ENCODE measurements at places on chromosomes 5 and 9.

DNA sequence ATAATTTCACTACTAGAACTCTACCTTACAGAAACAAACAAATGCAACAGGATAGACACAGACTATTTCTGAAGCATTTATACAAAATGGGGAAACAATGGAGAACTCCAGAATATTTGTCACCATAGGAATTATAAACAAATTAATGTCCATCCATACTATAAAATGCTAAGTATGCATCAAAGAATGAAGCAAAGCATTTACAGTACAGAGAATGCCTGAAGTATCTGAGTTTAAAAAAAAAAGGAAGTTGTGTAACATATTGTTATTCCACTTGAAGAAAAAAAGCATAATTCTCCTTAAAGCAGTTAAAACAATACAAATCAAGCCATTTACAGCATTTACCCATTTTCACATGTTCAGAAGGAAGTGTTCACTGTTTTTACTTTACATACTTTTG is 53.0 kb downstream of the DROSHA start:
- DNase-seq: no peak

DNA sequence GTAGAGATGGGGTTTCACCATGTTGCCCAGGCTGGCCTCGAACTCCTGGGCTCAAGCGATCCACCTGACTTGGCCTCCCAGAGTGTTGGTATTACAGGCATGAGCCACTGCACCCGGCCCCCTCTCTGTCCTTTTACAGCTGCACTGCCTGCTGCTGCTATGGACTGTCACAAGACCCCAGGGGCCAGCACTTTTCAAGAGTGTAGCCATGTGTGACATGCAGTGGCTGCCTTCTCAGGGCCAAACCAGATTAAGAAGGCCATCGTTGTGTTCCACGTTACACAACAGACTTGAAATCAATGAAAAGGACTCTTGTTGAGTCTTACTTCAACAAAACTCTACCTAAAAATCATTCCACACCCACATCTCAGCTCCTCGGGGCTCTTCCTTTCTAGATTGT is 78.9 kb upstream of the ICE1 start:
- DNase-seq: no peak

GRCh38 chr9:135751501-135751900 is 49.5 kb downstream of the KCNT1 start:
- DNase-seq: no peak

DNA sequence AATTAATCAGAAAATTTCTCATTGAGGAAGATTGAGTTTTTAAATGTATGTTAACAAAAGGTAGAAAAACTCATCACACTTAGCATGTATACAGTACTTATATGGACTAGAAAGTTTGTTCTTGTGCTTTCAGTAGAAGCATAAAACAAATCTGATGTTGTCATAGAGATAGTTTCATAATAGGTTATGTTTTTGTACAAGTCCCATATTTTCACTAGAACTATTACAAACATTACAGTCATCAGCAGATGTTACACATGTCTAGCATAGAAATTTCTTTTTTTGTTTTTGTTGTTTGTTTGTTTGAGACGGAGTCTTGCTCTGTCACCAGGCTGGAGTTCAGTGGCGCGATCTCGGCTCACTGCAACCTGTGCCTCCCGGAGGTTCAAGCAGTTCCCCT is 131.4 kb downstream of the COMMD10 start:
- no peak for DNase-seq

GRCh38 chr5:56415356-56415765 is 182.2 kb upstream of the ANKRD55 start:
- no peak for DNase-seq

DNA sequence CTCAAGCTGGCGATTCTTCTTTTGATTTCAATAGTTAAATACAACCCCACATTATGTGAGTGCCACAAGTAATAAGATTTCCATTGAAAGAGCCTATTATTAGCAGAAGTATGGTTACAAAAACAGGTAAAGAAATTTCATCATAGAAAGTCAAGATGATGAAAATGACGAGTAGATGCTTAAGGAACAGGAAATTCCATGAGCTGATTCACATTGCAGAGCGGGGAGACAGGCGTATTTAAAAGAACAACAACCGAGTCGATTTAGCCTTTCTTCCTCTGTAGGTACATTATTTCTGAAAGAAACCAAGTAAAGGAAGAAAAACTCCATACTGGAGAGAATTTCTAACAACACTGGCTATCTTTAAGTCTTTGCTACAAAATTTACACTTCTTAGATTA is 310.4 kb downstream of the SLF1 start:
- no peak for DNase-seq

DNA sequence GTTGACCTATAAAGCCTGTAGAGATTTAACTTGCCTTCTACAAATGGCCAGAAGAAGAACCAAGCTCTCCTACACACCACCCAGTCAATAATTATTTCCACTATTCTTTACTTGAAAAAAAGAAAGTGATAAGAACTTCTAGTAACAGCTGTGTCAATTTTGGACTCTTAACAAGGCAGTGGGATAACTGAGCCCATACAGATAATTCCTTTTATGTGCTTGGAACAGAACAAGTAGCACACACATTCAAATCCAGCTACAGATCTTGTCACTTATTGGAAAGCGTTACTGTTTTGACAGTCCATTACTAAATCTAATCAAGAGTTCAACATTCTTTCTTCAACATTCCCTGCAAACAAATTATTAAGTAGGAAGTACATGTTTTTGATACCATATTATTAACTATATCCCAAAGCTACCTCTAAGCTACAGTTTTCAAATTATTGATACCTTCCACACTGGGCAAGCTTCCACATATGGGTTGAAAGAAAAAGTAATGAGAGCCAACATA is 6.3 kb downstream of the PTGER4 start:
- no peak for DNase-seq

- DNase-seq: no peak
Measured at GRCh38 chr5:147751156-147751830, 31.2 kb downstream of the JAKMIP2 start.

- DNase-seq: no peak
Measured at GRCh38 chr5:74272024-74272775, 368.3 kb downstream of the ENC1 start.

GRCh38 chr5:61604076-61605025 is 272.3 kb downstream of the ZSWIM6 start:
- DNase-seq: no peak

GRCh38 chr9:137232510-137232909 is 1.8 kb downstream of the SLC34A3 start:
- no peak for DNase-seq

DNA sequence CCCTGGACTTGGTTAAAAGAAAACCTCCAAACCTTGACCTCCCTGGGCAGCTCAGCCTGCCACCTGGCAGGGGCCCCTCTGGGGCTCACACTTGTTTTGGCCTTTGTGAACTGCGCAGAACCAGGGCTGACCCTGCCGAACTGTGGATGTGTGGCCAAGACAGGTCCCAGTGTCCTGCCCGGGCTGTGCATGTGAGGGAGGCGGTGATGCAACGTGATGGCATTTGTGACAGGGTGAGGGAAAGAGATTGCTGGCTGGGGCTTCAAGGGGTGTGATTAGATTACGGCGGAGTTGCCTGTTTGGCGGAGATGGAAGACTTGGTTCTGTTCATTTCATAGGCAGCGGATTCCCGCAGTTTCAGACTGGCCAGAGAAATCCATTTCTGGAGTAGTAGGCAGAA is 30.4 kb upstream of the NKX2-5 start:
- DNase-seq: no peak

DNA sequence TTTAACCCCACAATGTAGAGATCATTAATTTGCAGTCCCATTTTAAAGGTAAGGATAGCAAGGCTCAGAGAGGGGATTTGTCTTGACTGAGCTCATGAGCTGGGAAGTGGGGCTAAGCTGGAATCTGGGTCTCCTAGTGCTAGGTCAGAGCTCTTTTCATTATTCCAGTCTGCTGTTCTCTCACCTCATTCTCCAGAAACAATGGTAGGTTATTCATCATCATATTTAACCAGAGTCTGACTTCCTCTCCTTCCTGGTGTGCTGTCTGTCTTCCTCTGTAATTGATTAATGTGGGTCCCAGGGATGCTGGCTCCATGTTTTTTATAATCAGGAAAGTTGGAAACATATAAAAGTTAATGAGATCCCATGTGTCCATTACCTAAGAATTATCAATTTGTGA is 20.6 kb downstream of the C9orf43 start:
- DNase-seq: no peak

DNA sequence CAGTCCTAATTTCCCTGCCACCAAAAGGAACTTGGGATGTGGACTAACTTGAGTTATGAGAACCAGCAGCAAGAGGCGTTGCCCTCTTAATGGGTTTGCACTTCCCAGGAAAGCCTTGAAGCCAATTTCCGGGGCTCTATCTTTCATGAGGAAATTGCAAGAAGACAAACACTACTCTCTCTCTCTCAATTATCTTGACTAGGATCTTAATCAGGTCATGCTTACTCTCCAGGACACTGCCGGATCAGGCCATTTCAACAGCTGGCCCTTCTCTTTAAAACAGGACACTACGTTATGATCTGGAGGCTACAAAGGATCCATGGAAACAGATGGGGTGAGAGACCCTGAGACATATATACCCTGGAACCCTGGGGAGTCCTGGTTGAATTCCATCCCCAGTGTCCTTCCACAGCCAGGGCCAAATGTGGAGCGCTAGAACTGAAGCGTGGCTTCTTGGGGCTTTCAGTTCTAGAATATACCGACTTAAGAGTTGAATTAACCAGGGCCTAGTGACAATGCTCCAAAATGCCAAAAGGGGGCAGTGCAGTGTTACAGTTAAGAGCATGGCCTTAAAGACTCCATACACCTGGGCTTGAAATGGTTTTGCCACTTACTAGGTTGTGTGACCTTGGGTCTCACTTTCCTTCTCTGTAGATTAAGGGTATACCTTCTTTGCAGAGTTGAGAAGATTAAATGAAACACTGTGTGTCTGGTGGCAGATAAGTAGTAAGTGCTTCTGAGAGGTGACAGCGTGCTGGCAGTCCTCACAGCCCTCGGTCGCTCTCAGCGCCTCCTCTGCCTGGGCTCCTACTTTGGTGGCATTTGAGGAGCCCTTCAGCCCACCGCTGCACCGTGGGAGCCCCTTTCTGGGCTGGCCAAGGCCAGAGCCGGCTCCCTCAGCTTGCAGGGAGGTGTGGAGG is 21.1 kb downstream of the FAM219A start:
- DNase-seq: peak; percentile 63

DNA sequence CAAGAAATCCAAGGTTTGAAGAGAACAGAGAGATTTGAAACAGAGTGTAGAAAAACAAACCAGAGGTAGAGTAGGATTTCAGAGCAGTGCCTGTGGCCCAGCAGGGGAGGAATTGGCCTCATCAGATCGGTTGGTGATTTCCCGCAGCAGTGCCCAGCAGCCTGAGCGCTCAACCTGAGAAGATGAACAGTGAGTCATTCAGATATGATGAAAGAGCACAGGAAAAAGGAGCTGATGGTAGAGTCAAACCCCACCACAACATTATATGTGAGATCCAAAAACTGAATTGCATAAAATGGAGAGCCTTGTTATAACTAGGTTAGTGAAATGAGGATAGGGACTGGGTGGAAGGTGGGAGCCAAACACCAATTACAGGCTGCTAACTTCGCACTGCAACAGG is 248.9 kb downstream of the PIK3R1 start:
- peak; percentile 74 for DNase-seq

- DNase-seq: peak; percentile 65
Measured at GRCh38 chr5:61330845-61331406, 1.1 kb upstream of the ZSWIM6 start.

GRCh38 chr9:36008774-36009300 is 27.9 kb upstream of the RECK start:
- DNase-seq: peak; percentile 66

DNA sequence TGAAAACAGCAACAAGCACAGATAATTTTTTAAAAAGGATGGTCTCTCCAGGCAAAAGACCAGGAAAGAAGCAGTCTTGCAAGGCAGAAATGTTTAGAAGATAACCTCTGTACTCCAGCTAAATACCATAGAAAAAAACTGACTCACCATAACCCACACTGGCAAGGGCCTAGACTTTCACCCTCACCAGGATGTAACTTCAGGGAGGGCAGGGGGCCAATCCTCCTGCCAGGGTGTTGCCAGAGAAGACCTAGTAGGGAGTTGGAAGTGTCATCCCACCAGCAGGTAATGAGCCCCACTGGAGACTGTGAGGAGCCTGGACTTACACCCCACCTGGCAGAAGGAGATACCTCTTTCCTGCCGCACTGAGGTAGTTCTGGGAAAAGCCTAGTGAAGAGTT is 97.6 kb downstream of the PRELID2 start:
- DNase-seq: no peak

DNA sequence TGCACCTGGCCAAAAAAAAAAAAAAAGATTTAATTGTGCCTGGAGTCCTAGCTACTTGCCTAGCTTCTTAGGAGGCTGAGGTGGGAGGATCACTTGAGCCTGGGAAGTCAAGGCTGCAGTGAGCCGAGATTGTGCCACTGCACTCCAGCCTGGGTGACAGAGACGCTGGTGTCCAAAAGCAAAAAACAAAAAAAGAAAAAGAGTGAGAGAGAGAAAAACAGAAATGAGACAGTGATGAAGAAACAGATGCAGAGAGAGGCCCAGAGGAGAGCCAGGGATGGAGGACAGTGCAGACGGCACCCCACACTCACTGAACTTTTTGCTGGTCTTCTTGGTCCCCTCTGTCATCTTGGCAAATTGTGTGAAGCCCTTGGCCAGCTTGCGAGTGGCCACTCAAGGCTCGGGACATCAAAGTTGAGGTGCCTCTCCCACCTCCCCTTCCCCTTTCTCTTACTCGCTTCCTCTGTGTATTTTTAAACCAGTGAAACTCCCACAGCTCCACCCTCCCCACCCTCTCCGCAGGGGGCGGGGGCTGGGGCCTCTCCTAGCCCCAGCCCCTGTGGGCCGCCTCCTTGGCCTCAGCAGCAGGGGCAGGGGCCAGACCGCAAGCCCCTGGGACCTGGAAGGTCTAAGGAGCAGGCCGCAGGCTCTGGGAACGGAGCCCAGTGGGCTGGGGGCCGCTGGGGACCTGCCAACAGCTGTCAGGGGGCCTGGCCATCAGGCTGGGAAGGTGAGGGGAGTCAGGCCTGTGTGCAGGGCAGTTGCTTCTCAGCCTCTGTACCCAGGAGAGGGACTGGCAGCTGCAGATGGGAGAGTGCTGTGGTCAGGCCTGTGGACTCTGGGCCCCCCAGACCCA is at the start of gene SH2D3C:
TSS of gene SH2D3C (minus strand) at position 387 of the 856 bp plus-strand sequence. CDS start at position 348, 39 bp downstream.
- DNase-seq: peak; percentile 69

- DNase-seq: no peak
Measured at GRCh38 chr5:159393854-159394274, 63.6 kb upstream of the IL12B start.

DNA sequence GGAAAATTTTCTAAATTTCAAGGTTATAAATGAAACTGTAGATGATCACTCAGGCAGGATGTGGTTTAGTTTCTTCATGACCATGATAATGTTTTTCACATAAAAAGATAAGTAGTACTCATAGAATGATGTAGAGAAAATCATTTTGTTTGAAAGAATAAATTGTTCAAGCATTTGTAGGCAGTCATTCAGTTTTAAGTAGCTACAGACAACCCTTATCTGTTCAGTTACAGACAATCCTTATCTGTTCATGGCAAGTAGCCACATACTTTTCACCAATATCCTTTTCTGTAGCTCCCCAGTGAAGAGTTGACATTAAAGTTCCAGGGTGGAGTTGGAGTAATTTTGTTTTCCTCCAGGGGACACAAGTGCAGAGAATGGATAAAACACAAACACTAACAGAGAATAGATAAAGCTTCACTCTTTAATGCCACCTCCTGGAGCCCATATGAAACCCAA is 278.1 kb upstream of the TNC start:
- no peak for DNase-seq

- peak; percentile 24 for DNase-seq
Measured at GRCh38 chr9:133429641-133430161, 7.5 kb downstream of the ADAMTS13 start.
